SJCRH30 (cell line): ENCODE measurements at places on chromosomes 3 and 15.

GRCh38 chr3:155553326-155553725 is 191.5 kb downstream of the PLCH1 start:
- DNase-seq, result no peak

- peak; percentile 27 for DNase-seq
These were observed 204.8 kb downstream of the MAGI1 start for GRCh38 chr3:65833761-65834505.

GRCh38 chr15:70112074-70112395 is 14.3 kb upstream of the TLE3 start:
- DNase-seq, result no peak

DNA sequence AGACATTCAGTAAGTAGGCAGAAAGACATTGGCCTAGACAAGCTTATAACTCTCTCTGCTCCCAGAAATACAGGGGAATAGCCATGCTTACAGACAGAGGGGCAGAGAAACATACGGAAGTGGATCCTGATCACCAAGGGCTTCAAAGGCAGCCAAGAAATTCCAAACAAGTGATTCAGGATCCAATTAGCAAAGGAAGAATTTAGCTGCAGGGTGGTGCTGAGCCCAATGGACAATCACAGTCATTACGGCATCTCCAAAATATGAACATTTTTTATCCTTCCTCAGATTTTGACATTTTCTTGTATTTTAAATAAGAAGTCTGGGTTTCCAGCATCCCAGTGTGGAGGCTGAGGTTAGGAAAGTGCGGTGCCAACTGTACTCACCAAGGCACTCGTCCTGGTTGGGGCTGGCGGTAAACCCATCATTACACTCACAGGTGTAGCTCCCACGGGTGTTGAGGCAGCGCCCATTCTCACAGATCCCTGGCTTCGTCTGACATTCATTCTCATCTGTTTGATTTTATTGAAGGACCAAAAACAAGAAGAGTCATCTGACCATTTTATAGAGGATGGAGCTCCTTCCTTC is 96.8 kb downstream of the DUT start:
- no peak for DNase-seq

GRCh38 chr3:119173325-119173724 is at the start of gene UPK1B:
UPK1B (plus strand) TSS chr3:119173598; CDS start chr3:119186742, 13,144 bp downstream.
- no peak for DNase-seq

- no peak for DNase-seq
These were observed 36.3 kb upstream of the IQSEC1 start for GRCh38 chr3:13109516-13109915.

- DNase-seq, result no peak
These were observed 1.3 kb downstream of the ACAP2 start for GRCh38 chr3:195441476-195441991.

DNA sequence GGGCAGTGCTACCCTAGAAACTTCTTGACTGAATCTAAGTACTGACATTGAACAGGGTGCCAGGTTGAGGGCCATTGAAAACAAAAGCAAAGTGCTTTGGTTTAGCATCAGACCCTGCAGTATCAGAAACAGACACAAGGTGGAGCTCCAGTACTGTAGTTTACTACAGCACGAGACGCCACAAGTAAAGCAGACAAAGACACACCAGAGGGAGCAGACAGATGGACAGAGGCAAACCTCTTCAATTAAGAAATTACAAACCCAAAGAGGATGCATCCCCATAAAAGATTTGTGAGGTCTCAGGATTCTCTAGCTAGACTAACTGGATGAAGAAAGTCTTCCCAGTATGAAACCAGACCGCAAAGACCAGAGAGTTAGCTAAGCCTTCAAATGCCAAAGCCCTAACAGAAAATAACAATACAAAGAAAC is 16.6 kb downstream of the TOP2B start:
- peak; percentile 82 for DNase-seq

GRCh38 chr3:35383719-35384555 is 255.4 kb upstream of the ARPP21 start:
- DNase-seq, result peak; percentile 48

DNA sequence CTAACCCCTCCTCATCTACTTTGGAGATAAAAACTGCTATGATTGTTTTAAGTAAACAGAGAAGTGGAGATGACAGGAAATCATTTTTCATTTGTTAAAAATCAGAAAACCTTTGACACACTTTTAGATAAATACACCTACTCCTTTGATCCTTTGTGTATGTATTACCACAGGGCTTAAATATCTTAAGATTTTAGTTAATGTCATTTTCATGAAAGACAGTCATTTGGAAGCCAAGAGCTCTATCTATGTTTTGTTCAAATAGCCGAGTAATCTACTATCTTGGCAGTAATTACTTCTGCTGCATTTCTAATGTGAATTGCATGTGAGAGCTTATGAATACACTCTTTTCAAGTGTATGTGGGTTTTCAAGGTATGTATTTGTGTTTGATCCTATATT is 2.0 kb downstream of the ARPP21 start:
- no peak for DNase-seq

- DNase-seq, result no peak
These were observed 34.7 kb upstream of the LACTB start for GRCh38 chr15:63086947-63087346.

GRCh38 chr3:172699031-172699430 is 11.8 kb downstream of the NCEH1 start:
- DNase-seq, result no peak

DNA sequence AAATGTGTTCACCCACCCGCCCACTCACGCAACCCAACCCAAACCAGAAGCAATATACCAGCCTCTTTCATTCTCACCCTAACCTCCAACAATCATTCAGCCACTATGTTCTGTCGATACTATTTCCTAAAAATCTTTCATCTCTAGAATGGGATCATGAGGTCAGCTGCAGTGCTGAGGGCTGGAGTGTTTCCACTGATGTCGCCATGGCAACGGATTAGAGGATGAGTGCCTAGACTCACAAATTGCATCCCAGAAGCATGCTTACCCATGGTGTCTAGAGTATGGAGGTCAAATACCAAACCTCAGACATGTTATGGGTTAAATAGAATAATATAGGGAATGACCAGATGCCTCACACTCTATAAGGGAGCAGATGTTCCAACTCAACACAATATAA is 138.5 kb downstream of the GABRB3 start:
- peak; percentile 10 for DNase-seq

DNA sequence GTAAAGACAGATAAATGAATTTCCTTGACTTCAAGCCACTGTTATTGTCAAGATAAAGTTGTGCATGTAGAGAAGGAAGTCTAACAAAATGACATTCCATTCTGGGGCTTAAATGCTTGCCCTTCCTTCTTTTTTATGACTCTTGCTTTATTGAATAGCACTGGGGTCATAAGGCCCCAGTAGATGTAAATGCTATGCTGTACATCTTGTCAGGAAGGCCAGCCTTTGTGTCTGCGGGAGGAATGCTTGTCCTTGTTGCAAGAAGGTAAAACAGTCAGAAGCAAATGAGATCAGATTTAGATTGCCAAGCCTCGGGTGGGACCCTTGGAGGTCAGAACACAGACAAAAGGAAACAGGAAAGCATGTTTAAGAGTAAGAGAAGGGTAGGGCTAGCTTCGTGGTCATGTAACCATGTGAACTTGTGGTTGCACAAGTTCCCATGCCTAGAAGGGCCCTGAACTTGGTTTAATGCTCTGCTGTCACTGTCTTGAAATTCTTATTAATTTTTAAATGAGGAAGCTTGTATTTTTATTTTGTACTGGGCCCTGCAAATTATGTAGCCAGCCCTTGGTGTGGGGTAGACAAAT is 81.5 kb downstream of the PPM1L start:
- no peak for DNase-seq

DNA sequence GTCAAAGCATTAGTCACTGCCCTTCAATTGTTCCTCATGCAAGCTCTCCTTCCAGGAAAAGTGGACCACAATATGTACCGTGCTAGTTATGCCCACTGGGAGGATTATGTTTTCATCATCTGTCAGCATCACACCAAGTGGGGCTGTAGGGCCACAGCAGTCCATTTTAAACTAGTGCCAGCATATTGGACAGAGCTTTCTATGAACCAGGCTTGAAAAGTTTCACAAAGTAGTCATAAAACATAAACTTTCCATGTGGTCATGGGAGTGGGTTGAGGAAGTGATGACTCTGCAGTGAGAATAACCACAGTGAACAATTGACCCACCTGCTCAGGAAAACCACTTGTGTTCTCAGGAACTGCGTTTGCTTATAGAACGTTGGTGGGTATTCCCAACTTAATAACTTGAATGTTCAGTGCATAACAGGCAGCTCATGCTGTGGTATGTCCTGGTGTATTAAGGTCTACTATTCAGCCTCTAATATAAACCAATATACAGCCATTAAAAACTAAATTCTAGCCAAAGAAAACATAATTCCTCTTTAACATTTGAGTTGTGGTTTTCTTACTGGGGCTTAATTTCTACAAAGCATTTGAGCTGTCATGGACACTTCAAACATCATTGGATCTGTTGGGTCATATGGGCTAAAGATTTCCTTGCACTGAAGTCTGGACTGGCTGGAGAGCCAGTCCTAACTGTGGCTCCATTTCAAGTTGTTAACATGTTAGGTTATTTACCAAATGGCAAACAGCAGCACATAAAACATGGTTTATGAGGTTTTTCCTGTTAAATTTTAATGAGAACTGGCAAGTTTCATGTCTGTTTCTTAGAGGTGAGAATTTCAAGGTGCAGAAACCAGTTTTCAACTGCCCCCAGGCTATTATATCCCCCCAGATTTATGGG is 274.1 kb downstream of the OTOL1 start:
- peak; percentile 8 for DNase-seq

GRCh38 chr3:170418422-170419398 is at the start of gene CLDN11:
CLDN11 (plus strand) TSS chr3:170418868; CDS start chr3:170419067, 199 bp downstream.
- peak; percentile 14 for DNase-seq

DNA sequence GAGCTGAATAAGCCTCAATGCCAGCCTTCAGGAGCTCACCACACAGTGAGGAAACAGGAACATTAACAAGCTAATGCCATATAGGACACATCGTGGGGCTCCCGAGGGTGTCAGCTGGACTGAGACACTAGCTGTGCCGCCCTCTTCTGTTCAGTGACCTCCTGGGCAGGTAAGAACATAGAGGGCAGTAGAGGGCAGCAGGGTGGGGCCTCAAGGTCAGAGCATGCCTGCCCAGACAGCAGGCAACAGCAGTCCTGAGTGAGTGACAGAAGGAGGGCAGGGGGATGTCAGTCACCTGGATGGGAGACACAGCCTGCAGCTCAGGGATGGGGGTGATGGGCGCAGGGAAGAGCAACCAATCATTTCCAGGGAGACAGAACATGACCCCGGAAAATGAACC is 15.5 kb downstream of the NTRK3 start:
- DNase-seq, result no peak

- no peak for DNase-seq
These were observed 4.8 kb downstream of the CLN6 start for GRCh38 chr15:68224546-68225250.

DNA sequence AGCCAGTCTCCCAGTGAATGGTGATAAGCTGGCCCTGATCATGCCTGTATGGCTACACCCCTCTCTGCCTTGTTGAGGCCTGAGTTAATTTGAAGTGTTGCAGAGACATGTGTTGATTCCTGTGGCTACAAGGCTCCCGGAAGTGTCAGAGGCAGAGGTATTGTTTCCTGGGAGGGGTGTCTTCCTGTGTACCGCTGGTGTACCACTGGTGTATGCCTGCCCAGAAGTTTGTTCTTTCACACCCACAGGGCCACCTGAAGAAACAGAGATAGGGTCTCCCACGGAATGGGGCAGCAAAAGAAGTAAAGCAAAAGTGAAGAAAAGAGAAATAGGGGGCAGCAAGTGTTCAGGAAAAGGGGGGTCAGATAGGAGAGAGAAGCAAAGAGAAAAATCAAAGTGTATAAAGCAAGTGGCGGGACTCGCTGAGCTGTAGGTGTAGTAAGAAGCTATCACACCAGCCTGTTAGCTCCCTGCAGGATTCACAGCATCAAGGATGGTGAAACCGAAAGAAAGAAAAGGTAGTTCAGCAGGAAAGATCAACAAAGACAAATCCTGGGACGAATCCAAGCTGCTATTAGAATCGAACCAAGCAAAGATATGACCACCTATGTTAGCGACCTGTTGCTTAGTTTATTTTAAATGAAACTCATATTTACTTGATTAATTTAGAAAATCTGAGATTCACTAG is 36.6 kb upstream of the CD47 start:
- no peak for DNase-seq

GRCh38 chr3:141372656-141373055 is 4.4 kb downstream of the ZBTB38 start:
- no peak for DNase-seq

DNA sequence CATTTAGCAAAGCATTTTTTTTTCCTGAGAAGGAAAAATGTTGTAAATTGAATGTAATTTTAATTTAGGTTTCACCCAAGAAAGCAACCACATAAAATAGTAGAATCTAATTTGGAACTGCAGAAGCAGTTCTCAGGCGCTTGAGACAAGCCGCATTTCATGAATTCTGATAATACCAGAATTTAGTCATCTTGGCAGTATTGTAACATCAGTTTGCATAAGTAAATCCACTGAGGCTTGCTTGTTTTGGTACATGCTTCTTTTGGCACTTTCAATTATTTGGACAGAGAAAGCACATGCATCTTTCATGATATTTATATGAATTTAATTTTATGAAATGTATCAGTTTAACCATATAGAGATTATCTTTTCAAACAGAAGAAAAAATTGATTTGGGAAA is 389.7 kb upstream of the ROBO1 start:
- DNase-seq, result no peak

GRCh38 chr3:12343047-12343501 is 54.2 kb downstream of the PPARG start:
- peak; percentile 2 for DNase-seq

GRCh38 chr3:134644731-134645514 is 5.9 kb downstream of the KY start:
- DNase-seq, result peak; percentile 51

DNA sequence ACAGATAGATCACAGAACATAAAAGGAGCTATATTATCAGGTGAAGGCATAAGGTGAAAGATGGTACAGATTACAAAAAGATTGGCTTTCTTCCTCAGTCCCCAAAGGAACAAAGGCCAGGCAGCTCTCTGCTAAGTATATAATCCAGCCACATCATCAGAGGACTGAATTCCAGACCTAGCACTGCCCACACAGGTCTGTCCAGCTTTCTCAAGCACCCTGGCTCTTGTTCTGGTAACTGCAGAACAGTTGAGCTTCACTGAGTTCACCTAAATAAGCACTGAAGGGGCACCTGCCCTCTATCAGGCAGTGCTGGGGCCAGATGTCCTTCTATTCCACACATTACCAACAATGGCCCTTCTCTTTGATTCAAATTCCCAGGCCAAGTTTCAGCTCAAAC is 6.3 kb downstream of the DUOXA1 start:
- no peak for DNase-seq
